NCI-H1930 (cell line): ENCODE measurements at places on chromosomes 3 and 15.
A peak's percentile ranks its signal among the peaks of the same experiment; 100 is the strongest.

DNA sequence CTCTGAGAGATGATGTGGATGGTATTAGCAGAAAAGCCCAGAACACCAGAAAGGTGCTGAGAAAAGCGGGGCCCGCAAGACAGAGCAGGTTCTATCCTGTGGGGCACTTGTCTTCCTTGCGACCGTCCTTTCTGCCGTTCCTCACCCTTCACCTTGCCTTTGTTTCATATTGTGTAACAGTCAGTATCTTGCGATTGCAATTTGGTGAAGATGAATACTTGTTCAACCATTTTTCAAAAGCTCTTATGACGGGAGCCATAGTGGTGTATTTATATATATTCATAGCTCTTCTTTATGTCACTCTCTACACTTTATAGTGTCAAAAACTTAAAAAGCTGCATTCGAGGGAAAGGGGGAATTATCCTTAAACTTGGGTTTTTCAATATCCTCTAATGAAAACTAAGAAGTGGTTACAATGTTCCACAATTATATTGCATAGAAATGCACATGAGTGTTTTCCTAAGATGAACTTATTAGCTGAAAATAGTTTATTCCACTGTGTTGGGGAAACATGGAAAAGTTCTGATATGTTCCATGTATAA, 797 bp downstream of the MAP3K13 start:
- no peak for DNase-seq

GRCh38 chr15:93088981-93089726, at the start of gene RGMA:
TSS of gene RGMA (minus strand) at chr15:93089211. CDS start at chr15:93088932, 279 bp downstream.
- peak; percentile 55 for DNase-seq

DNA sequence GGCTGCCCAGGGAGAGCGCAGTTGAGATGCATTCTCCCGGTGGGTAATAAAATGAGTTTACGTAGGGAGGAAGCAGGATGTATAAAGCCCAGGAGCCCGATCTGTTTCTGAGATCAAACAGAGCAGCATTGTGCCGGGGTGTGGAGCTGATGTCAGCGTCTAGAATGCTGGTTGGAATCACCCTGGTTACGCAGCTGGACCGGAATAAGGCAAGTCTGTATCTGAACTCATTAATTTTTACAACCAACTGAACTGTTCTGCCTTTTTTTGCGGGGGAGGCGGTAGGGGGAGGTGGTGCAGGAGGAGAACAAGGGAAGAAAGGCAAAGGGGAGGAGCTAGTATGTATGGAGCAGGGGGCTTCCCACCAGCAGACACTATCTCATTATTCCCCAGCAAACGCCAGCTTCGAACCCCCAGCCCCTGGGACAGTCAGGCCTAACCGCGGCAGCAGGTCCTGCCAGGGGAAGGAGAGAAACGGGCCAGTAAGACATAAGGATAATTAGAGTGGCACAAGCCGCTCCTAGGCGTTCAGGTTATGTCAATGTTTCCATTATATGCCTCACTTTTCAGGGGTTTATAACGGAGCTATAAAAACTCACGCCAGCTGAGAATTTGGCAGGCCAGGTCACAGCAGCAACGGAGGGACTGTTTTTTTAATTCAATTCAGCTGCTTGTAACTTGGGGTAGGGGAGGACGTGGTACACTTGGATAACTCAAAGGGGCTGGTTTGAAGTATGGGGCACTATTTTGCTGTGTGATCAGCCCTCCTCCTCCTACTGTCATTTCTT, 175.3 kb upstream of the HES1 start:
- no peak for DNase-seq

DNA sequence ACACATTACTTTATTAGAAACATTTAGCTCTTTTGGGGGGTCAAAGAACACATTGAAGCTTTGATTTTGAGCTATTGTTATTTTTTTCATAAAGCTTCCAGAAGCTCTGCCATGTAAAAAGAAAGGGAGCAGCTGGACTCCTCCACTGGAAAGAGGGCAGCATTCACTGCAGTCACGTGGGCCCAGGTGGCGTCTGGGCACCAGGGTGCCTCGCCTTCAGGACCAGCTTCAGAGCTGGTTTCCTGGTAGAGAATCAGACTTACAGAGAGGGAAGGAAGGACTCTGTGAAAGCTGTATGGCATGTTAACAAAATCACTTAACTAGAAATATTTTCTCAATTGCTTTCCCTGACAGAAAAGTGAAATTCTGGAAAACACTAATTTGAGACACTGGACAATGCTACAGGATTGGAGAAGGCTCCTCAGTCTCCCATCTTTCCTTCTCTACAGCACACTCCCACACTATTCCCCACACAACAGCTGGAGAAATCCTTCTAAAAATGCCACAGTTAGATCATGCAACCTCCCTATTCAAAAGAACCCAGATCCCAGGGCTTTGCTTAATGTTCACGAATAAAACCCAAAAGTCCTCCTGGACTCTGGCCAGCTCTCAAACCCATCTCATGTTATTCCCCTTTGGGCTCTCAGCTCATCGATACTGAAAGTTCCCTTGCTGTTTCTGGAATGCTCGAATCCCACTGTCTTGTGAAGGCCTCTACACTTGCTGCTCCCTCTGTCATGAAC, 83.2 kb downstream of the NFKBIZ start:
- no peak for DNase-seq

- DNase-seq, result no peak
Measured at GRCh38 chr3:46370839-46371518, at the start of gene CCR5. TSS of gene CCR5 (plus strand) at chr3:46370946. CDS start at chr3:46372903, 1,957 bp downstream.

DNA sequence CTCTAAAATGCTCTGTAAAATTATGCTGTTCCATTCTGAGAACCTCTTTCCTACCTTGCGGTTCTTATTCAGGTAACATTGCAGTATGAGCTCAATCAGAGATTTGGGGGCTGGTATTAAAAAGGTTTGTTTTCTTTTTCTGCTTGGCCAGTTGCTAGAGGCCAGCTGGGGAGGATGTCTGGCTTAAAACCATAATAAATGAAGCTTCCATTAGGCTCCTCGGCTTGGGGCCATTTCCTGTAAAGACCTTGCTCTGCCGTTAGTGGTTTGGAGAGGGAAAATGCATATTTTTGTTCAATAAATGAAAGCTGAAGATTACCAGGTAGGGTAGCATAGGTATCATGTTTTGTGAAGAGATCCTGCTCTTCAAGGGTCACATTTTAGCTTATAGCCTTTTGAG, 55.2 kb downstream of the MCTP2 start:
- DNase-seq, result no peak

GRCh38 chr15:78921940-78922339, 22.9 kb downstream of the CTSH start:
- DNase-seq, result no peak

DNA sequence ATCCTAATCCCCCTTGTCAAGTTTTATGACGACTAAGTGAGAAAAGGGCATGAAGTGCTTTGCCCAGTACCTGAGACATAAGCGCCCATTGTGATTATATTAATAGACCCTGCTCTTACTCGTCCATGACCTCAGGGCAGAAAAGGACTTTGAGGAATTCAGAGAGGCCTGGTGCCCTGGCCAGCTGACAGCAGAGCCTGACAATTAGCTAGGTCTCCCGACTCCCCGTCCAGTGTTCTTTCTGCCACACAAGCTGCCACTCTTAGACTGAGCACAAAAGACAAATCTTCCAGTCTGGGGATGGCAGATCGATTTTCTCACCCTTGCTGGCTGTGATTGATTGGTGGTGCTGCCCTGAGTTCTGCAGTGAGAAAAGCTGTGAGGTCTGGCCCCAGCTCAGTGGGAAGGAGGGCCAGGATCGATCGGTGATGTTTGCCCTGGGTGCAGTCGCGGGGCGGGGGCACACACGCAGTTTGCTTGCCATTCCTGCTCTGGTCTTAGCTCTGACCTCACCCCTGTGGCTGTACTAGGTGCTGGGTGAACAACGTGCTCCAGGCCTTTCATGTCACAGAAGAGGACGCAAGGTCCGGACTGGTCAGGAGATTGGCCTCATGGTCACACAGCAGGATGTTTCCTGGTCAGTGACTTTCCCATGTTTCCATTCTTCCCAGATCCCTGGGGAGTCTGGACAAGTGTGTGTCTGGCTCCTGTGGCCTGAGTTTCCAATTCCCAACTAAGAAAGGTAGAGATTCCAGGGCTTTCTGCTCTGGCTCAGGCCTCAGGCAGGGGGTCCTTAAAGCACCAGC, 67.4 kb upstream of the TLE3 start:
- no peak for DNase-seq

DNA sequence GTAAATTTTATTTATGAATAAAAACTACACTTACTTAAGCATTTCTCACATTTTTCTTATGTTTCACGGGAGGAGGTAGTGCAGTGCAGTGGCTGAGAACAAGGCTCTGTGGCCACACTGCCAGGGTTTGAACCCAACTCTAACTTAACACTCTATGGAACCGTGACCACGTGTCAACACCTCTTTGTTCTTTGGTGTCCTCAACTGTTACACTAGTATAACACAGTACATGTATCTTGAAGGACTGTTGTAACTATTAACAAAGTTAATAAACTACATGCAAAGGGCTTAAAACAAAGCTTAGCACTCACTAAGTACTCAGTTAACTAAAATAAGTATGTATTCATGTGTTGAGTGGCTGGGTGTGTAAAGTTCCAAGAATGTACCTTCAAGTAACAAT, 19.5 kb downstream of the CD47 start:
- no peak for DNase-seq

DNA sequence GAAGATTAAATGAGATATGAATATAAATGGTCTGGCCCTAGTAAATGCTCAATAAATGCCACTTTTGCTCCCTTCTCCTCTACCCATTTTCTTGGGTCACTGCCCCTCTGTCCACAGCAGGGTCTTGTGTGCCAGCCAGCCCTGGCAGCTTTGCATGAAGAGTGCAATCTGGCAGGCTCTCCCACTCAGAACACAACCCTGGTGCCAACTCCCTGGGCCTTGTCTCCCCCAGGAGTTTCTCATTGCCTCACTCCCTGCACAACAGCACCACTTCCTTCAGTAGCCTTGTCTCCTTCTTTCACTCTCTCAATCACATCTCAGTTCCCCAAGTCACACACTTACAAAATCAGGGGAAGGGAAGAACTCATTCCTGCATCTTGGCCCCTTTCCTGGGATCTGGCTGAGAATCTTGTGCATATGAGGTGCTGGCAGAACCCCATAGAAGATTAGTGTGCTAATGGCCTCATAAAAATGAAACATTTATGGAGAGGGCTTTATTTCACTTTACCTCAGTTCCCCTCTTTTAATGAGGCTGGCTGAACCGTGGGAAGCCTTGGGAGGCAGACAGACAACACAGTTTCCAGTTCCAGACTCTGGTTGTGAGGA, 445.9 kb upstream of the PROK2 start:
- DNase-seq, result no peak

- DNase-seq, result no peak
Measured at GRCh38 chr3:102176333-102177050, 258.3 kb upstream of the ZPLD1 start.

DNA sequence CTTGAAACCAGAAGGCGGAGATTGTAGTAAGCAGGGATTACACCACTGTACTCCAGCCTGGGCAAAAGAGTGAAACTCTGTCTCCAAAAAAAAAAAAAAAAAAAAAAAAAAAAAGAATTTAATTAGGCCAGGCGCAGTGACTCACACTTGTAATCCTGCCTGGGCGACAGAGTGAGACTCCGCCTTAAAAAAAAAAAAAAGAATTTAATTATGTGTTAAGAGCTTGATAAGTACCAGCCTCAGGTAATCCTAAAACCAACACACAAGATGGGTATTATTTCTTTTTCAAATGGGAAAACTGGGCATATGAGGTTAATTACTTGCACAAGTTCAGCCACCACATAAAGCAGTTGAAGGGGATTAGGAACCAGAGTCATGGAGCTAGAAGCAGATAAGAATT, 49.0 kb downstream of the PBRM1 start:
- DNase-seq, result no peak

DNA sequence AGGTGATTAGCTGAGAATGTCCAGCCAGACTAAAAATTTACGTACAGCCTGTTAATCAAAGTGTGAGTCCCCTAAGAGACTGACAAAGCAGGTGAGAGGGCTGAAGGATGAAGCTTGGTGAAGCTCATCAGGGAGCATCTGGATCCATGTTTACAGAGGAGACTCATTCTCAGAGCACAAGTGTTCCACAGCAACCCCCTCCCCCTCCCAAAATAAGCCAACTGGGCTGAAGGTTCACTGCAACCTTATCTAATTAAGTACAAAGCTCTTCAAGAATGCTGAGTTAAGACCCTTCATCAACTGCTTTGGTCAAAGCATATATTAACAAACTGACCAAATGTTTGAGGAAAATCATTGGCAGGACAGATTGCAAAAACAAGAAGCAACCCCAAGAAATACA, 262.6 kb upstream of the ZNF385D start:
- DNase-seq, result no peak

DNA sequence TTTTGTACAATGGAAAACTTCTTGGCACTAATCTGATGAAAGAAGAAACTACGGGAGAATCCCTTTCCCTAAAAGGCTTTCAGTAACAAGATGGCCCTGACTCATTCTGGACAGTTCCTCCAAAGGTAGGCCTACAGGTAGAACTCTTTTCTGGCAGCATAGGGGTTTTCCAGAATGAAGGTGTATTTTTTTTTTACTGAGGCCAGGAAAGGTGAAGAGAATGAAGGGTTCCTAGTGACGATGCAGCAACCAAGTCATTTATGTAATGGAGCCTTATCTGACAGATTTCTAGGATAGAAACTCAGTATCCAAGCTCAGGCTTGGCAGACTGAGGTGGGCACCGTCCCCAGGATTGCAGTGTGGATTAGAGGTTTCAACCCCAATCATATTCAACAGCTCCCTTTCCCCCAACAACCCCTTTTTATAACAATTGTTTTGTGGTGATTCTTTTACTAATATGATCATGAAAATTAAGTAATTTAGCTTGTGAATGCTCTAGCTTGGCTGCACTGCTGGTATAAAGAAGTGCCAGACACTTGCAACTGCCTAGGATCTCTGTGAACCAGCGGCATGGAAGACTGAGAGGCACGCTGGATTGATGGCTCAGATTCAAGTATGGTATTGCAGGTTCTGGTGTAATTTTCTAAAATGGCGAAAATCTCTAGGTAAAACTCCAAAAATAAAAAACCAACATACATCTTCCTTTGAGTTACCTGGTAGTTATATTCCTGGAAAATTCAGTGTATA, 8.7 kb upstream of the TRIM69 start:
- no peak for DNase-seq

DNA sequence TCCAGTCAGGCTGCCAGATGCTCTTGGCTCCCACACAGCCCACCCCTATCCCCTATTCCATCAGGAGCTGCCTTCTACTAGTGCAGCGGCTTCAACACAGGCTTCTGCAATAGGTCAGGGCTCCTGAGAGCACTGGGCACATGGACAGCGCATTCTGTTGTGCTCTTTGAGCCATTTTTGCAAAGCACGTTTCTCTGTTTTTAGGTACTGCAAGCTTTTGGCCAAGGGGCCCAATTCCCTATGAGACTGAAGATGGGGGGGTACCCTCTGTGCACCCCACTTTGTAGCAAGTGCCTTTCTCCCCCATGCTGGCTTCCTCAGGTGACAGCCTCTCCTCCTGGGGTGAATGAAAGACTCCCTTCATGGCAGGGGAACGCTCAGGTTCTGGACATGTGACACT, 31.2 kb downstream of the CHDH start:
- no peak for DNase-seq

GRCh38 chr3:141292356-141293058, 60.9 kb downstream of the PXYLP1 start:
- DNase-seq, result no peak

- no peak for DNase-seq
Measured at GRCh38 chr3:143163562-143164100, 44.1 kb downstream of the CHST2 start.

GRCh38 chr3:106573605-106574004, 704.8 kb upstream of the CBLB start:
- no peak for DNase-seq

GRCh38 chr3:188433521-188434150, 279.7 kb downstream of the LPP start:
- DNase-seq, result no peak
